Activated T-cell treated with anti-CD3 and anti-CD28 coated beads, Interleukin-2, amount 50 U/mL, for 72 hours (primary cell): ENCODE measurements at places on chromosomes 7 and 10. TPM values are rescaled to one million over a fixed set of nuclear protein-coding genes. Genes with fewer than 3 reads are reported as not detected.
A peak's percentile ranks its signal among the peaks of the same experiment; 100 is the strongest.

CFAP70 gene
- total RNA-seq = 1.1 TPM

GRCh38 chr7:106124186-106124585, 12.1 kb upstream of the SYPL1 start:
- no peak overlapping the region for H3K27ac ChIP-seq
- no peaks in the 10 kb centered on the region for H3K27me3 ChIP-seq
- H3K4me1 ChIP-seq = peaks cover 26% of the 10 kb centered on the region
- no peaks in the 10 kb centered on the region for H3K36me3 ChIP-seq

- peak overlapping the region; percentile 85 for H3K27ac ChIP-seq
- DNase-seq = no peak
- H3K4me3 ChIP-seq = peak overlapping the region; percentile 7
- peaks cover 2% of the 10 kb centered on the region for H3K36me3 ChIP-seq
- H3K27me3 ChIP-seq = no peaks in the 10 kb centered on the region
- H3K4me1 ChIP-seq = peaks cover 39% of the 10 kb centered on the region
Measured at GRCh38 chr10:7405637-7406036, 5.2 kb downstream of the SFMBT2 start.

DNA sequence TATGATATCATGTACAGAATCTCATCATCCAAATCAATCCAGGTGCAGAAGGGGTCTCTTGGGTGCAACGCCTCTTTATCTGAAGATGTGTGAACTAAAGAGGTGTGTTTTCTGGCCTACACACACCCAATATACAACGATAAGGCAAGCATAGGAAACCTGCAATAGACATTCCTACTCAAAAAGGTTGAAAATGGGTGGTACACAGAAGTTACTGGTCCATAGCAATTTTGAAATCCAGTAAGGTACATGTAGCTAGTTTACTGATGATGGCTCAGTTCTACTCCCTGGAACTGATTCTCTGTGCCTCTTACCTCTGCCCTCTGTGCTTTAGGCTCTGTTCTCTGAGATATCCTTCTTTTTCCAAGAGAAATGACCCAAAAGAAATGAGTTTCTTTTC, 22.2 kb upstream of the CCDC3 start:
- H3K4me3 ChIP-seq = no peak overlapping the region
- no peak overlapping the region for H3K27ac ChIP-seq
- peaks cover 9% of the 10 kb centered on the region for H3K4me1 ChIP-seq

GRCh38 chr10:84798312-84798711, 469.9 kb downstream of the CCSER2 start:
- H3K4me3 ChIP-seq = no peak overlapping the region
- DNase-seq = no peak
- no peaks in the 10 kb centered on the region for H3K4me1 ChIP-seq
- H3K27me3 ChIP-seq = peaks cover 8% of the 10 kb centered on the region

- DNase-seq = no peak
- H3K4me3 ChIP-seq = no peak overlapping the region
- H3K27ac ChIP-seq = no peak overlapping the region
Measured at GRCh38 chr10:10910634-10911033, 107.0 kb upstream of the CELF2 start.

GRCh38 chr7:10677668-10678232, 295.9 kb upstream of the PHF14 start:
- no peak for DNase-seq
- no peaks in the 10 kb centered on the region for H3K4me1 ChIP-seq
- H3K27me3 ChIP-seq = no peaks in the 10 kb centered on the region

GRCh38 chr7:128265156-128265905, 24.3 kb downstream of the LEP start:
- H3K4me1 ChIP-seq = no peaks in the 10 kb centered on the region
- DNase-seq = no peak
- peaks cover 27% of the 10 kb centered on the region for H3K27me3 ChIP-seq
- H3K36me3 ChIP-seq = no peaks in the 10 kb centered on the region
- no peak overlapping the region for H3K4me3 ChIP-seq

- no peaks in the 10 kb centered on the region for H3K27me3 ChIP-seq
- no peak for DNase-seq
- H3K4me1 ChIP-seq = peaks cover 13% of the 10 kb centered on the region
- H3K4me3 ChIP-seq = no peak overlapping the region
- no peak overlapping the region for H3K27ac ChIP-seq
Measured at GRCh38 chr7:151607464-151607867, 87.8 kb upstream of the RHEB start.

GRCh38 chr7:90681336-90682022, 85.4 kb downstream of the CDK14 start:
- no peak for DNase-seq
- no peaks in the 10 kb centered on the region for H3K4me1 ChIP-seq
- no peaks in the 10 kb centered on the region for H3K36me3 ChIP-seq
- H3K27ac ChIP-seq = no peak overlapping the region
- H3K4me3 ChIP-seq = no peak overlapping the region
